Dorsolateral prefrontal cortex (tissue), 122 donors: ENCODE measurements at places on chromosomes 12 and 14.

GRCh38 chr12:71664411-71665089 lies 449 bp downstream of the THAP2 start:
- no peak for DNase-seq

- no peak for DNase-seq
Measured at GRCh38 chr12:111359231-111359913, 9.5 kb downstream of the PHETA1 start.

- DNase-seq: peak; percentile 82
Measured at GRCh38 chr12:49868952-49869815, 26.3 kb upstream of the BCDIN3D start.

DNA sequence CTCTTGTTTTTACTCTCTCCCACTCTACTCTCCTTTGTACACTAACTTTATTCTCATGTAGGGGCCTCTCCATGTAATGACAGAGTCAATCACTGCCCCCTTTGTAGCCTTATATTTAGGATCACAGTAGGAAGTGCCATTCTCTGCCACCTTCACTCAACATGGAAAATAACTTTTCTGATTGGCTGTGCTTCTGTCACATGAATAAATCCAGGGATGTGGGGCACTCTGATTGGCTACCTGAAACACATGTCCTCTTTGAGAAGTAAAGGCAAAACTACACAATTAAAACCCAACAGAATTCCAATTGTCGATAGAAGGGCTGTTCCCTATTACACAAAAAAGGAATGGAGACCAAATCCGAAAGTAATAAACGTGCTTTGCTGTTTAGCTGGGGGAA lies at the start of gene RNASE9:
Gene RNASE9 (minus strand): TSS at position 87 of the 400 bp plus-strand sequence.
- no peak for DNase-seq

DNA sequence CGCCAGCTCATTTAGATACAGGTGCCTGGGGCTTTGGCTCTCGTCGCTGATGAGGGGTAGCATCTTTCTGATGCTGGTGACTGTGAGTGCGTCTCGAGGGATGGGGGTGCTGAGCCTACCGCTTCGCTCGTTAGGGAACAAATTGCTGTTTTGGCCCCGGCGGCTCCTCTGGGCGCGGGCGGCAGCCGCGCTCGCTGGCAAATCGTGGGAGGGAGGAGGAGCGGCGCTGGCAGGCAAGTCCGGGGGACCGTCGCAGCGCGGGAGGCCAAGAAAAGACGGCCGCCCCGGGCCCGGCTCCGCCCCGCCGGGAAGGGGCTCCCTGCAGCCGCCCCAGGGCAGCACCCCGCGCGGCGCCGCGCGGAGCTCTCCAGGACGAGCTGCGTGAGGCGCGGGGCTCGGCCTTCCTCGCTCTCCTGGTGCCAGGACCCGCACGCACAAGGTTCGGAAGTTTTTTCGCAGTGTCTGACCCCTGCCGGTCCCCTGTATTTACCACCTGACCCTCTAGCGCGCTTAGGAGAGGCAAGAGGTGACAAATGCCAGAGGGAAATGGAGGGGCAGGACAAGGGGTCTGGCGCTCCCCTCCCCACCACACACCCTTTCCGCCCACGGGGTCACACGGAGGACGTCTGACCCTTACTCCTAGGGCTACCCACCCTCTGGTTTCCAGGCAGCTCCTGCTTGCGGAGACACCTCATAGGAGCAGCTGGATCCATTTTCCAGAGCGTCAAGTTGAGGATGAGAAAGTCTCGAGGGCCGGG lies 899 bp upstream of the KCNH3 start:
- DNase-seq: no peak

DNA sequence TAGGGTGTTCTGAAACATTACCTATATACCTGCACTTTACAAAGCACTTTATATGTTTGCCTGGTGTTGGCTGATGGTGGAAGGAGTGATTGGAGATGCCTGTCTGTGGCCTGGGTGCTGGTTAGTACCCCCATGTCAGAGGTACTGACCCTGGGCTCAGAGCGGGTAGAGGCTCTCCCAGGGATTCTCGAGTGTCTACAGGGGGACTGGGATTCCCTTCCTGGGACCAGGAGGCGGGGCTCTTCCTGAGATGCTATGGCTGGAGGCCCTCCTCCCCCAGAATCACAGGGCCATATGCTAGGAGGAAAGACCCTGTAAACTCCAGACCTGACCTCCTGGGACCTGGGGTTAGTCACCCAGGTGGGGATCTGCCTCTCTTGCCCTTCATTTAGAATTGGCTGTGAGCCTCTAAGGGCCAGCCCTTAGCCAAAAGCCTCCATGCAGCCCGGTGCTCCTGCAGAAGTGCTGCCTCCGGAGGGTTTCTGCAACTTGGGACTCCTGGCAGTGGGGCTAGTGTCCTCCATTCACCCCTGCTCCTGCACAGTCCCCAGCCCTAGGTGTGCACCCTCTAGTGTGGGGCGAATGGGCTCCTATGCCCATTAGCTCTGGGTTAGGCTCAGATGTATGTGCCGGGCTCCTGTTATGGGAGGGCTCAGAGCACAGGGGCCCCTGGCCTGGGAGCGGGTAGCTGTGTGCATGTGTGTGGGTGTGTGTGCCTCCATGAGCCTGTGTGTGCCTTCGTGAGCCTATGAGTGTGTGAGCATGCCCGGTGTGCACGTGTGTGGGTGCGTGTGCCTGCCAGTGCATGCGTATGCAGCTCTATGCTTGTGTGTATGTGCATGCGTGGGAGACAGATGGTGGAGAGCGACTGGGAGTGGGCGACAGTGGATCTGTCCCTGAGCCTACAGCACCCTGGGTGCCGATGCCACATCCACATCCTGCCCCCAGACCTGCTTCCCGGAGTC lies 36.6 kb downstream of the RTL1 start:
- no peak for DNase-seq

DNA sequence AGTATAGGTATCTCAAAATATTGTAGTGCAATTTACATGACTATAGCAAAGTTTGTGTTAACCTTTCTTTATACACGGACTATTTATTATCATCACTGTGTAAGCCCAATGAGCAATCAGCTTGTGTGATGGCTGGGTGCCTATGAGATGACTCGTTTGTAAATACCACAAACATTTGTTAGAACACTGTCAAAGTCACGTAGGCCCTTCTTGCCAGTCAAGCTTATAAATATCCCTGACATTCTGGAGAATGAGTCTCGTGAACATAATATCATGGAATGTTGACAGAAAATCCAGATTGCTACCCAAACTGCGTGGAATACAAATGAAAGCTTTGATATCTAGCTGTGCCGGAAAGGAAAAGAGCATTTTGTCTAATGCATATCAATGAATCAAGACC lies 648.3 kb upstream of the MDGA2 start:
- DNase-seq: no peak

- no peak for DNase-seq
Measured at GRCh38 chr12:5873281-5873919, 71.7 kb downstream of the ANO2 start.

DNA sequence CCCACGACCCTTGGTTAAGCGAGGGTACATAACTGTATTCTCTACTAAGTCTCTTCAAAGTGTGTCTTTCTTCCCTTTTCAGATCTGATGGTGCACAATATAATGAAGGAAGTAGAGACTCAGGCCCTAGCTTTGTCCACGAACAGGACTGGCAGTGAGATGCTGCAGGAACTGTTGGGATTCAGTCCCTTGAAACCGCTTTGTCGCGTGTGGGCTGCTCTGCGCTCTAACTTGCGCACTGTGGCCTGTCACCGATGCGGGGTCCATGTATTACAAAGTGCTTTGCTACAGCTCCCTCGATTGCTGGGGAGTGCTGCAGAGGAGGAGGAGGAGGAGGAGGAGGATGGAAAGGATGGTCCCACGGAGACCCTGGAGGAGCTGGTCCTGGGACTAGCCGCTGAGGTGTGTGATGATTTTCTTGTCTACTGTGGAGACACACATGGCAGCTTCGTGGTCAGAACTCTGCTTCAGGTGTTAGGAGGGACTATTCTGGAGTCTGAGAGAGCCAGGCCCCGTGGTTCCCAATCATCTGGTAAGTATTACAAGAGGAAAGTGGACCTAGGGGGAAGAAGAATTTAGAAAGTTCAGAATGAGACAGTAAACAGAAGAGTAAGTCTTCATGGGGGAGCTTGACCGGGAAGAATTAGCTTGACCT lies 803 bp downstream of the NOP9 start:
- no peak for DNase-seq

GRCh38 chr12:50571786-50572185 lies 67.0 kb downstream of the DIP2B start:
- no peak for DNase-seq

DNA sequence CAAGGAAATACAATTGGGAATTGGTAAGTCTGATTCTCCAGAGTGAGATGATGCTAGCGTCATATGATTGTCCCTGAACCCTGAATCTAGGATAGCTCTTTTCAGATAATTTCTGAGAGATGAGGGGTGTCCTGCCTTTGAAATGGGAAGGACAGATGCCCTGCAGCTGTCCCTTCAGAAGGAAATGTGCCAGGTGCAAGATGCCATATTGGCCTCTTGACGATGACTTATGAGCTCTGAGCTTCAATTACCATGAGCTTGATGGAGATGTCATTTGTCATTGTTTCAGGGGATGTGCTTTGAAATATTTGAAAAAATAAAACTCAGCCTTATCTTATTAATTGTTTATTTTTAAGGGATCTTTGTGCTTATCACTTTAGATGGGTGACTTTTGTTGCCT lies 185.1 kb downstream of the DACT1 start:
- no peak for DNase-seq

DNA sequence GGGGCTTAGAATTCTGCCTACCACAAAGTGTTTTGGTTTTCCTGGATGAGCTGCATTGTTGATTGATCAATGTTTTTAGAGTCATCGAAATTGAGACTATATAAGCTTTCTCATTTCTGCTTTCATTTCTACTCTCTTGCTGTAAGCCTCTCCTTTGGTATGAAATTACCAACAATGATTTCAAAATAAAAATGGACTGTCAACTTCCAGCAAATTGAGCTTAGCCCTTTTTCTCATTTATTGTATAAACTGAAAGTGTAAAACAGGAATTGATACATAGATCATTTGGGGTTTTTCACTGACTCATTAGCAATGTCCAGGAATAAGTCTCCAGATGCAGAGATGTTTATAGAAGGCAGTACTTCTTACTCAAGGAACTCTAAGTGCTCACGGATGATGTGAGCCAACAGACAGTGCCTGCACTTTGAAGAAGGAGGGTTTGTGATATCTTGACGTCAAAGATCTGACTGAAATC lies 20.0 kb upstream of the PCNX1 start:
- DNase-seq: no peak

- DNase-seq: no peak
Measured at GRCh38 chr12:3091038-3091319, 13.8 kb downstream of the TSPAN9 start.

GRCh38 chr14:101082436-101083384 lies 179.2 kb upstream of the RTL1 start:
- no peak for DNase-seq

- DNase-seq: no peak
Measured at GRCh38 chr12:53596920-53597363, 29.2 kb downstream of the ATF7 start.

DNA sequence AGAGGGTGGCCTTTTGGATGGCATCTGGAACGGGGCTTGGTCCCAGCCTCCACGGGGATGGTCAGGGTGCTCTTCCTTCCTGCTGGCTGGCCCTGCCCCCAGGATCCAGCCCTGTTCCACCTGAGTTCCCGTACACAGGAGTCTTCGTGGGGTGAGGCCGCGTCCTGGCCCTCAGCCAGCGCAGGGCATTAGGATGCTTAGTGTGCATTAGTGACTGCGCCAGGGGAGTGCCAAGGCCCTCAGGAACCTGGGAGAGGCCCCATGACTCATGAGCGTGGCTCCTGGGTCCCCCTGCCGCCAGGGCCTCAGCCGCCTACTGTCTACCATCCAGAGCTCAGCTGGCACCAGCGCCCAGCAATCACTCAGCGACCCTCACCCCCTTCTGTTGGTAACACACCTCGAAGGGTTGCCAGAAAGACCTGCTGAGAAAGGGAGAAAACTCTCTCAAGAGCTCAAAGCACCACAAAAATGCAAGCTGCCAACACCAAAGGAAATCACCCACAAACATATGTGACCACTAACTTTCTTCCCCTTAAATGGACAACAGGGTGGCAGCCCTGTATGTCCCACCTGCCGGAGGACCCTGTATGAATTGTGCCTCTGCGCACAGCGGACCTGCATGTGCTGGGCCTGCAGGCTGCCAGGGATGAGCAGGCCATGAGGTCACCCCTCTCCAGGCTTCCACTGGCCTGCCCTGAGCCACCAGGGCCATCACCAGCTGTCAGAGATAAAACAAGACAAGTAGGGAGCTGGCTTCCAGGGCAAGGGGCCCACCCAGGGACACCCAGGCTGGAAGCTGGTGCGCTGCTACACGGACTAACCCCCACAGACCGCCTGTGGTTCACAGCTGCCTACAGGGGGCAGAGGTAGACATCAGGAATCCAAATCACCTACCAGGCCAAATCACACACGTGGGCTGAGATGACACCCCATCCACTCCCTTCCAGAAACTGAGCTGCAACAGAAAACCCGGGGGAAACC lies 28.7 kb downstream of the CCDC85C start:
- no peak for DNase-seq

GRCh38 chr14:94366146-94366915 lies 22.1 kb downstream of the SERPINA1 start:
- no peak for DNase-seq

- no peak for DNase-seq
Measured at GRCh38 chr14:88823968-88824313, 510 bp upstream of the TTC8 start.

DNA sequence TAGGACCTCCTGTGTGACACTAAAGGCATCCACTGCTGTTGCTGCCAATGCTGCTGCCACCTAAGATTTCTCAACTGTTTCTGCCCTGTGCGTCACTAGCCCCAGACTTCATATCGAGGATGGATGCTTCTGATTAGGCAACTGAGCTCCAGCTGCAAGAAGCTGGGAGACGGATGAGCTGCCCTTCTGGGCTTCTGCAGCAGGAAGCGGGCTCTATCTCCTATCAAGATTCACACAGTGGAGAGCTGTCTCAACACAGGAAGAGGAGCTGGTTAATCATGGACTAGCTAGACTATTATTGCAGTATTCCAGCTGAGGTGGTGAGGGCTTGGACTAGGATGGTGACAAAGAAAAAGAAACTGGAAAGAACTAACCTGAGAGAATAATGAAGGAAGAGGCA lies 59.2 kb upstream of the PELI2 start:
- DNase-seq: no peak

DNA sequence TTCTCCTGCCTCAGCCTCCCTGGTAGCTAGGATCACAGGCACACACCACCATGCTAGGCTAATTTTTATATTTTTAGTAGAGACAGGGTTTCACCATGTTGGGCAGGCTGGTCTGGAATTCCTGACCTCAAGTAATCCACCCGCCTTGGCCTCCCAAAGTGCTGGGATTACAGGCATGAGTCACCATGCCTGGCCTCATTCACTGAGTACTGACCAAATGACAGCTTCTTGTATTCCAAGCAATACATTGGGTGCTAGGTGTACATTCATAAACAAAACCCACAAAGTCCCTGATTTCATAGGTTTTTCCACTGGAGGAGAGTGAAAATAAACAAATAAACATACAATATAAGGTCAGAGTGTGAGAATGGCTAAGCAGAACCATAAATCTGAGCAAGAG lies 136.3 kb downstream of the HELB start:
- no peak for DNase-seq

- DNase-seq: no peak
Measured at GRCh38 chr14:91778217-91778616, 46.3 kb upstream of the CATSPERB start.
